GM12878 (cell line): ENCODE measurements at places on chromosomes 13 and 19.
A peak's percentile ranks its signal among the peaks of the same experiment; 100 is the strongest.

- DNase-seq = no peak
These were observed 51.8 kb downstream of the GADD45B start for GRCh38 chr19:2527686-2528085.

GRCh38 chr13:46337700-46338099 lies 49.4 kb downstream of the RUBCNL start:
- DNase-seq = no peak

DNA sequence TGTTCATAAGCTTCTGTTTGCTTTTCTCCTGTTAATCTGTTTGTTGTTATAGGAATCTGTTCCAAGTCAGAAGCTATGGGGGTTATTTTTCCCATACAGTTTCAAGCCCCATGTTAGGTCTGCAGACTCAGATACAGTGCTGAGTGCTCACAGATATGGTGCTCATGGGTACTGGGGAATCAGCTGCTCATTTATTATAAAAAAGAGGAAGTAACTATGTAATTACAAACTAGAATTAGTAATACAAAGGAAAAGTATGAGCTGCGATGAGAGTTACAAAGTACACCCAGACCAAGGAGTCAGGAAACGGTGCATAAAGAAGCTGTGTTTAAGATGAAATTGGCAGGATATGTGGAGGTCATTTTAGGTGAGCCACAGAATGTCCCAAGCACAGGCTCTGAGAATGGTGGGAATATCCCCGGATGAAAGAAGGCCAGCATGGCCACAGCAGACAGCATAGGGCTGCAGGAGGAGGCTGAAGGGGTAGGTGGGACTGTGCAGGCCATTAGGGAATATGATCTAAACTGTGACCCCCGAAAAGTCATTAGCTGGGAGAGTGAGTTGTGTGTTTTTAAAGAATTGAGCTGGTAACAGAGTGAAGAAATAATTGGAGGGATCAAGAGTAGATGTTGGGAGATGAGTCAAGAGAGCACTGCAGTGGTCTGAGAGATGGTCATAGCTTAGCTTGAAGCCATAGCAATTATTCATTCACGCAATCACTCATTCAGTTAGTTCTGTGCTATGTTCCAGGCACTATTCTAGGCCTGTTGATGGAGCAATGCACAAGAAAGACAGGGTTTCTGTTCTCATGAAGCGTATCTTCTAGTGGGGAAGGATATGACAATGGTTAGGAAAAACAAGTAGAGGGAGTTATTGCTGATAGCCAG lies 177.4 kb upstream of the UBL3 start:
- DNase-seq = no peak

DNA sequence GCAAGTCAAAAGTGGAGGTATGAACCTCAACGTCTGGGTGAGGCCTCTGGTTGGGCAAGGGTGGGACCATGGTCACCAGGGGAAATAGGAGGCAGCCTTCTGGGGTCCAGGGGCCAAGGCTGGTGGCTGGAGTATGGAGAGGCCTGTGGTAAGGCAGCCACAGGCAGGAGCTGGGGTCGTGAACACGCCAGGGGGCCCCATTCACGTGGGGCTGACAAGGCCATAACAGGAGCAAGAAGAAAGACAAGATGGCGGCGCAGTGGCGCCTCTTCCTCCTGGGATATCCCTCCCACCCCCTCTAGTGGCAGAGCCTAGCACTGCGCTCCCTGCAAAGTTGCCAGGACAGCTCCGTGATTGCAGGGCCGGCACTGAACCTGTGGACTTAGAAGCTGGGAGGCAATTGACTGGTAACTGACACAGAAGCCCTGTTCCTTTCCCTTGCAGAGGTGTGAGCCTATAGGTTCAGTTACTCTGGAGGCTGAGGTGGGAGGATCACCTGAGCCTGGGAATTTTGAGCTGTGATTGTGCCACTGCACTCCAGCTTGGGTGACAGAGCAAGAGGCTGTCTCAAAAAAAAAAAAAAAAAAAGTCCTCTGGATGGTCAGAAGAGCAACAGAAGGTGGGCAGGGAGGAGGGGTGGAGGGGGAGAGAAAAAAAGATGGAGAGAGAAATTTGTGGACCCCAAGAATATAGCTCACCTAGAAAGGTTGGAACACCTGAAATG lies 19.7 kb upstream of the EDDM13 start:
- DNase-seq = no peak

- no peak for DNase-seq
These were observed 5.3 kb upstream of the TEX101 start for GRCh38 chr19:43409415-43409814.

DNA sequence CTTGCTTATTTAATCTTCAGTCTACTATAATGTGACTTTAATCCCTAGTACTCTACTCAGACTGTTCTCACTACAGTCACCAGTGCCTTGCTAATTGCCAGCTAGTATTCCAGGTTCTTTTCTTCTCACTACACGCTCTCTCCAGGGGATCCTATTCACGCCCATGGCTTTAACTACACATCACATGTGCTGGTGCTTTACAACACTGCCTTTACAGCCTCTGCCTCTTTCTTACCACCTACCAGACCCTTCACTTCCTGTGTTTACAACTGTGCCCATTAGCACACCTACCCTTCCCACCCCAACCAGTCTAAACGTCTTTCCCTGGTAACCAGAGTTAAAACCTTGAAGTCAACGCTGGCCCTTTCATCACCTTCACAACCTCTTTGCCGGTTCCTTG lies 249.5 kb downstream of the DNAJC15 start:
- DNase-seq = no peak

- DNase-seq = no peak
These were observed 262.1 kb downstream of the ZNF536 start for GRCh38 chr19:30634131-30634830.

- DNase-seq = no peak
These were observed 66.8 kb upstream of the RFC3 start for GRCh38 chr13:33751151-33751550.

DNA sequence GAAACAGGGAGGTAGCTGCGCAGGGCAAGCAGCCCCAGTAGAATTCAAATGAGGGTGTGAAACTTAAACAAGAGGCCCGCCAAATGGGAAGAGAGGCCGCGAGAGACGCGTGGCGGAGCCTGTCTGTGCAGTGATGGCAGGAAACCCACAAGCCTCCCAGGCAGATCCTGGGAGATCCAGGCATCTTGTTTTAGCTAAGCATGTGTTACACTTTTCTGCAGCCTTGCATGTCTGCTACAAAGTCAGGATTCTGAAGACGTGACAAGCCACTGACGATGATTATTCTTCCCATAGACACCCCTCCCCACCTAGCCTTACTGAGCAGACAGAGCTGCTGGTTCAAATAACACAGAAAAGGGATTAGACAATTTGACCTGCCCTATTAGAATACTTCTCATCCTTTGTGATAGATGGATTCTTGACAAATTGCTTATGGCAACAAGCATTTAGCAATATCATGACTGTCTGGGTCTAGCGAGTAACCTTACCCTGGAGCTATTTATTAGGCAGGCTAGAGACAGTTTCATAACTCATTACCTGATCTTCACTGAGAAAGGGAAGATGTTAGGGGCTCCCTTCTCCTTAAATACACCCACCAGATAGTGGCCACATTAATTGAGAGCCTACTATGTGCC lies 185.2 kb upstream of the IRS2 start:
- DNase-seq = no peak

- no peak for DNase-seq
These were observed 4.7 kb upstream of the B3GNT3 start for GRCh38 chr19:17790059-17790780.

DNA sequence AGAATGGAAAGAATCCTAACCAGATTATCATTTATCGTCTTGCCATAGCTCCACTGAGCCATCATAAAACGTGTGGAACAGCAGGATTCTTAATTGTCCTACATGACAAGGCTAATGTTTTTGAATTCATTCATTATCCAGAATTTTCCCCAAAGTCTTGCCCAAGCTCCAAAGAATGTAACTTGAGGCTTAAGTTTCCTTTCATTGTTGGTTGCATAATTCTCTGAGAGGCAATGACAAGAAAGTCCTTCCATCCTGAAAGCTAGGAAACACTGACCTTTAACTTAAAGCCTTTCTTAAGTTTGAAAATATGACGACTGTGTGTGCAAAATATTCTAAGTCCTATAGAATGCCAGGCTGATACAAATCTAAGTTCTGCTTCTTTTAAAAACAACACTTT lies 546.1 kb downstream of the SUCLA2 start:
- DNase-seq = no peak

DNA sequence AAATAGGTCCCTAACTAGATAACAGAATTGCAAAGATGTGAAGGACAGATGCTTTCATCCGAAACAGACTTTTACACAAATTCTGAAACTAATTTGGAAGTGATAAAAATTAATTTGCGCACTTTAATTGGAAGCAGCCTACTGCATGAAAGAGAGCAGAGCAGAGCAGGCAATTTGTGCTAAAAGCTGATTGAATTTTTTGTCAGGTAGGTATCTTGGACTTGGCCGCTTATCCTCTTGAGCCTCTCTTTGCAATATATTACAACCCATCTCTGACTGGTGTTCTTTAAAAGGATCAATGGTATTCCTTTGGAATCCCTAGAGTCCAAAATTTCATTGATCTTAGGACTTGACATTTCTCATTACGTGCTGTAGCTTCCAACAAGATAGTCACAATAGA lies 183.3 kb upstream of the MAB21L1 start:
- no peak for DNase-seq

DNA sequence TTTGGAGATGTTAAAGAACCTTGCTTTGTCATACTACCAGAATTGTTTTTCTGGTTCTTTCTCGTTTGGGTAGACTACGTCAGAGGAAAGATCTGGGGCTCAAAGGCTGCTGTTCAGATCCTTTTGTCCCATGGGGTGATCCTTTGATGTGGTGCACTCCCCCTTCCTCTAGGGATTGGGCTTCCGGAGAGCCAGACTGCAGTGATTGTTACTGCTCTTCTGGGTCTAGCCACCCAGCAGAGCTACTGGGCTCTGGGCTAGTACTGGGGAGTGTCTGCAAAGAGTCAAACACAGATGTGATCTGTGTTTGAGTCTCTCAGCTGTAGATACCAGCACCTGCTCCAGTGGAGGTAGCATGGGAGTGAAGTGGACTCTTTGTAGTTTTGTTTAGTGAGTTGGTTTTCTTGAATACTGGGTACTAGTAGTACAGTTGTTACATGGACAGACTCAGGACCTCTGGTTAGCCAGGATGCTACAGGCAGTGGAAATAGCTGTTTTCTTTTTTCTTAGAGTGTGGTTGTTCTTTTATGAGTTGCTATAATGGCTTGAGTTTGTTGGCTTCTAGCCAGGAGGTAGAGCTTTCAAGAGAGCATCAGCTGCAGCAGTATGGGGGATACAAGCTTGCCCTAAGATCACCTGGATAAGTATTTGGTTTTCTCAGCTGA lies 34.4 kb downstream of the DNAJC15 start:
- DNase-seq = no peak

DNA sequence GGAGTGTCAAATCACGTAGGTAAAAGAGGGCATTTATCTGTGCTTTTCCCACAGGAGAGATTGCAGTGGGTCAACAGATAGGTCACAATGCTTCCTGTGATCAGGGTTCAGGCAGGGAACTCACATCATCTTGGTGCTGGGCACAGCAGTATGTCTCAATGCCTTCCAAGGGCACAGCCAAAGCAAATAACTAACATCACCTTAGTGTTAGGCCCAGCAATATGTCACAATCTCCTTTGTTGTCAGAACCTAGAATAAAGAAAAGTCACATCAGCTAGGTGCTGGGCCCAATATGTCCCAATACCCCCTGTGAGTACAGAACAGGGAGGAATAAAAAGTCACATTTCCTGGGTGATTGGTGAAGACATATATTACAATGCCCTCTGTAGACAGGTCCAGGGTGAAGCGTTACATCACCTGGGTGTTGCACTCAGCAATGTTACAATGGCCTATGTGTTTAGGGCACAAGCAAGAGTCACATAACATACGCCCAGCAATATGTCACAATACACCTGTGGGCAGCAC lies 11.4 kb upstream of the ZNF724 start:
- no peak for DNase-seq

GRCh38 chr19:17329366-17330261 lies 5.0 kb downstream of the ANO8 start:
- DNase-seq = no peak

- peak; percentile 66 for DNase-seq
These were observed 20.3 kb downstream of the LGALS16 start for GRCh38 chr19:39676004-39676403.

DNA sequence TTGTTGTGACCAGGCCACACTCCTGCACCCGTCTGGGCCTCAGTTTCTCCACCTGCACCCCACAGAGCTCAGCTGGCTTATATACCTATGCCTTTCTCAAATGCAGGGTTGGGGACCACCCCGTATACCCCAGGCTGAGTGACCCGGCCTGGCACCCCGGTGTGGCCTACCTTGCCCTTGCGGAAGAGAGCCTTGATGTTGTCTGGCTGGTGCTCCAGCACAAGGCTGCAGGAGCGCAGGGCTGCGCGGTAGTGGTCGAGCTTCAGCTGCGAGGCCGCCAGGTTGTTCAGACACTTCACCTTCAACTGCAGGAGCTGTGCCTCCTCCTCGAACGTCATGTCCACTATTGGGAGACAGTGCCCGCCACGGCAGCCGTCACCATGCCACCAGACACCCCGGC lies 5.9 kb downstream of the FKBP8 start:
- DNase-seq = no peak

GRCh38 chr13:113768018-113768905 lies 9.2 kb downstream of the TMEM255B start:
- no peak for DNase-seq

DNA sequence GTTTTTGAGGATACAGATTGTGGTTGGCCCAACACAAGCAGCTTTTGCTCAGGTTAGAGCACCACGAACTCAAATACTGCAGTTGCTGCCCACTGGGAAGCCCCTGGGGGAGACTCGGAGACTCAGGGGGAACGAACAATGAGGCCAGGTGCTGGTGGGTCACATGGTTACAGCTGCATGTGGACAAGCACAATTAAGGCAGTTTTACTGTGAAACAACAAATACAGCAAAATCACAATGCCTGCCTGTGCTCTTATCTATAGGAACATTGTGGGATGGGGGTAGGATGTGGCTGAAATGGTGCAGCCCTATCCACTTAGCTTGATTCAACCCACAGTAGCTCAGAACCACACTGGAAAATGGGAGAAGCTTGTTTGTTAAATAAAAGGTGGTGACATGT lies 119.7 kb upstream of the SPATA13 start:
- DNase-seq = no peak

- DNase-seq = no peak
These were observed 24.6 kb upstream of the SEMA6B start for GRCh38 chr19:4583961-4584669.
